Stimulated activated CD4-positive, alpha-beta T cell treated with anti-CD3 and anti-CD28 coated beads, Interleukin-4, amount 100 ng/mL, for 24 hours (primary cell): ENCODE measurements at places on chromosomes 5 and 9.

DNA sequence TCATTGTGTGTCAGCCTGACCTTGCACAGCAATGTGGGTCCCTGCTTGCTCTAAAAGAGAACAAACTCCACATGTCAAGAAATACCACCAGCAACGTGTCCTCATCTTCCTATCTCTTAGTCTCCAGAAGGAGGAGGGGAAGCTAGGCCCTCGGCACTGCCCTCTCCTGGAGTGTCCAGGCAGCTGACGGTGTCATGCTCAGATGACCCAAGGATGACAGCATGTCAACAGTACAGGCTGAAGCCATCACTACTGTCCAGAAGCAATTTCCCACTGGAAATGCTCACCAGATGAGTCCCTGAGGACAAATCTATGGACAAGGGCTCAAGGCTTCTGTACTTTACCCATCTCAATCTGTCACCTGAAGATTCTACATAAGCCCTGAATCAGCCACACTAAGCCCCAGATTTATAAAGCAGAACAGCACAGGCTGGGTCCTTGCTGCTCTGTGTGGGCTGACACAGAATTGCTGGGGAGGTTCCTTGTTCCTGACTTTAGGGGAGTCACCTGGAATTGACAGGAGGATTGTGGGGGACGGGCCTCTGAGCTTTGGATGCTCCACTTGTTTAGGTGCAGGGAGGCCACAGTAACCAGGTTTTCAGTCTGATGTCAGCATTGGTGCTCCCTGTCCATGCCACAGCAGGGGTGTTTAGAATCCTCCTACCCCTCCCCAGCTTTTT is 210.2 kb downstream of the DAB2IP start:
- no peak for DNase-seq

DNA sequence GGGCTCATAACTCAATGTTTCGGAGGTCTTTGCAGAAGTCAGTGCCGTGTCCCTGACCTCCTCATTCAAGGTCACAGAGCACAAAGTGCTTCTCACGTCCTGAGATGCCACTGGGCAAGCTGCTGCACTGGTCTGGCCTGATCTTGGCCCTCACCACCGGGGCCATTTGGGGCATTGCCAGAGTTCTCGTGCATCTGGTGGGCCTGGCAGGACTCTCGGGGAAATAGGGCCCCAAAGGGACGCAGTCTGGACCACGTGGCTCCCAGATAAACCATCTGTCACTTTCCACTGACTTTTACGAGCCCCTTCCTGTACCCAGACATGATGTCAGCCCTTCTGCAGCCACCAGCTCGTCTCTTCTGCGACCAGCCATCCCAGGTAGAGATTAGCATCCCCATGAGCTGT is 54.8 kb downstream of the HRH2 start:
- no peak for DNase-seq

DNA sequence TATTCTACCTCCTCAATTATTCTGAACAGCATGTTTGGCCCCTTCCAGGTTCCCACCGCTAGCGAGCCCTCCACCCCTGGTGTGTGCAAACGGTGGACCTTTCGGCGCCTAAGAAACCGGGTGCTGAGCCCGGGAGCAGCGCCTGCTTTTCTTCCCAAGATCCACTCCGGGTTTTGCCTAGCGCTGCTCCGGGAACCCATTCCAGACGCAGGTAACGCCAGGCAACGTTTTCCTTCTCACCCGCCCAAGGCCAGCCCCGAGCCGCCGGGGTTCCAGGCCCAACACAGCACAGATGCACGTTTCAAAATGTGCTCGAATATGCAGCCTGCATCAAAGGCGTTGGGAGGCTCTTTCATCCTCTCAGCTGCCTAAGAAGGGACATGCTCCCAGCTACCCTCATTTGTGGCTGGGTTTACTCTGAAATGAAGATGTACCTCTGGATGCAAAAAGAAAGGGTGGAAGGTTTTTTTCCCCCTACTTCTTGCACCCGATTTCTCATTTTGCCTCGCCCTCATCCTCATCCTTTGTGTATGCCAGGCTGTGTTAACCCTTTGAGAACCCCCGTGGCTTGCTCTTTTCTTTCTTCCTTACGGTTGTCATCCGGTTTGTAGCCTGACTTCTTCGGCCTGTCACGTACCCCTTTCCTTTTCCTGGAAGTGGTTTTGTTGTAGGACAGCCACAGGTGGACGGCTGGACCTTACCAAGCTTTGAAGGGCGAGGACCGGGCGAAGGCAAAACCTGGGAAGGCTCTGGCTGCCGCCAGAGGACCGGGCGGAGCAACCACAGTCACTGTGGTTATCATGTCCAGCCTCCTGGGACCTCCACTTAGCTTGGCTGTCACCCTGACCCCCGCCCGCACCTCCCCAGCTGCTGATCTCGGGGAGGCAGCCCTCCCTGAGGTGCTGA is 226.9 kb downstream of the SMARCA2 start:
- DNase-seq = peak; percentile 65

DNA sequence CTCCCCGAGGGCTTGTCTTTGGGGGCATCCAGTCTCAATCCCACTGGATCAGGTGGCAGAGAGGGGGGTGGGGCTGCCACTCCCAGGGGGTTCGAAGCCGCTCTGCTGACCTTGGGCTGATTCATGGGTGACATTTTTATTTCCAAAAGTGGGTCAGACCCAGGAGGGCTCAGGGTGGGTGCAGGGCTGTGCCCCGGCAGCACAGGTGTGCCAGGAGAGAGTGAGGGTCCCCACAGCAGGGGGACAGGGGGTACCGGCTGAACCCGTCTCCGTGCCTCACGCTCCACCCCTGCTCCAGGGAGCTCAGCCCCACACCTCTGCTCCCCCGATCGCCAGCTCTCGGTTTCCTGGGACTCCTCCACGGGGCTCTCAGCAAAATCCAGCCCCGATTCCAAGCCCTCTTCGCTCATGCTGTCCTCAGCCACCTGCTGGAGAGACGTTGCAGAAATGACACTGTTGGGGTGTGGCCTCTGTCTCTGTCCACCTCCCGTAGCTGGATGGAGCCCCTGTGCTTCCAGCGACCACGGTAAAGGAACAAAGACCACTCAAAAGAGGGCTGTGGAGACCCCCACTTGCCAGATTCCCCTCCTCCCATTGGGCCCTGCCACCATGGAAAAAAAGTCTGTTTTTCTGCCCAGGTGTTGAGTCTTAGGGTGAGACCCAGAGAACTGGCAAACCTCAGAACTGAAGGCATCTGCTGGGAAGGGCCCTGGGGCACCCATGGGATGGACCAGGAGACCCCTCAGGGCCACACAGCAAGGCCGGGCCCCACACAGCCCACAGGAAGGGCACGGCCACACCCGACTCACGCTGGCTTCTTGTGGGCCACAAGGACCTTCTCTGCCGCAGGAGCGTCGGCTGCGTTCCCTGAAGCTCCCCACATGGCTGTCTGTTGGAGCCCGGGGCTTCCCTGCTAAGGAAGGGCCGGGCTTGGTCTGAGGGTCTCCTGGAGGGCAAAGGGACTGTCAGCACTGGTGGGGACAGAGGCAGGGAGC is 10.6 kb upstream of the QSOX2 start:
- no peak for DNase-seq

- no peak for DNase-seq
Observed at GRCh38 chr5:1228120-1228519, 2.9 kb downstream of the SLC6A18 start.

GRCh38 chr9:13616491-13617035 is 337.1 kb upstream of the MPDZ start:
- DNase-seq = no peak

- no peak for DNase-seq
Observed at GRCh38 chr9:4504250-4504649, 14.0 kb downstream of the SLC1A1 start.
